ENCODE measurements at places on chromosomes 1 and 21.
A peak's percentile ranks its signal among the peaks of the same experiment; 100 is the strongest.

DNA sequence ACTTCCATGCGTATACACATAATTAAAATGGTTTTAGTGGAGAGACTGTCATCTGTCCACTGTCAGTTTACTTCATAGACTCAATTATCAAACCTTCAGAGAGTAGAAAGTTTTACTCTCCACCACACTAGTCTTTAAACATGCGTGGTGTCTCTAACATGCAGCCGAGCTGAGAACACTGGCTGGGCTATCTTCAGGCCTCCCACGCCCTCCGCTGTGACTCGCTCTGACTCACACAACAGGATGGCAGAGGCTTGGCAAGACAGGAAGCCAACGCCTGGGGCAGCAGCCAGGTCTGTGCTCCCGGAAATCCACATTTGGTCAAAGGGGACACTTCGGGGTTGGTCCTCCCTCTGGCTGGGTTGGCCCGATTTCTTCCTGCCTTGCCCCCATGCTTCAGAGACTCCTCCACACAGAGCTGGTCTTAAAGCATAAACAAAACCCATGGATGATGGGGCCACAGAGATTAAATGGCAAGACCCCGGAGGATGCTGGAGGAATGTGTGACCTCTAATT is 22.7 kb upstream of the IFNGR2 start:
- DNase-seq: peak; percentile 92

GRCh38 chr1:20950679-20951078 is 163.6 kb upstream of the HP1BP3 start:
- no peak for DNase-seq

GRCh38 chr1:25744636-25745425 is 55.2 kb upstream of the SELENON start:
- no peak for DNase-seq

DNA sequence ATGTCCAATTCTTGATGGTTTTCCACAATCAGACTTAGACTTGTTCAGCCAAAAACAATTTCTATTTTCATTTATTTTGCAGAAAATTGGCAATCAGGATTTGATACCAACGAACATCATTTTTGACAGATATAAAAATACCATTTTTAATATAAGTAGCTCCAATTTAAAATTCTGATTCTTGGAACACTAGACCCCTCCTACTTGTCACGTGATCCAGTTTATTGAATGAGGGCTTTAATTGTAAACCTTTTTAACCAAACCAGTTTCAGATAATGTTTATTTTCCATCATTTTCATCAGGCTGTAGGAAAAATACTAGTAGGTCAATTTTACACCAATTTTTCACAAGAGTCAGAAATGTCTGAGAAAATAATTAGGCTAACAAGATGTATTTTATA is 607.2 kb upstream of the RGS18 start:
- DNase-seq: no peak

DNA sequence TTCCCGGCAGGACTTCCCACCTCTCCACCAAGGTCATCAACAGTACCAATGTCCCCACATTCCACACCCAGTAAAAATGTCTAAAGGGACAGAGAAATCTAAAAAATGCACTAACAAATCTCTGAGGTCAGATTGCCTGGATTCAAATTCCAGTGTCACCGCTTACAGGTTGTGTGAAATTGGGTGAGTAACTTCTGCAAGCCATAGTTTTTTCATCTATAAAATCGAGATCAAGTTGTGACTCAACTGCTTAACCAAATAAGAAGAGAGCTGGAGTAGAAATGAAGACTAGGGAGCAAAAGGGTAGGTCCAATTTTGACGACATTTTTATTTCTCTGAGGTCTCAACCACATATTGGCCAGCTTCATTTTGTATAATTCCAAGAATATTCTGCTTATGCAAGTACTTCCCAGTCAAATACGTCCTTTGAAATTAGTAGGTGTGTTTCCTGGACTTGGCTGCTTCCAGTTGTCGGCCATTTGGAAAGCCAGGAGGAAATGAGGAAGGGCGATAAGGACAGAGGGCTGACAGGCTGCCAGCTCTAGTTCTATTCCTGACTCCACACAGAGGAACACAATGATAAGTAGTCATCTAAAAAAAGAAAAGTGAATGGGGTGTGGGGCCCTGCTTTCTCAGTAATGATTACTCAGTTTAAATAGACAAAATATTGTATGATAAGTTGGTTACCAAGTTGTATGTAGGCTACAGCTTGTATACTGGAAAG is 57.7 kb upstream of the ZC3H11B start:
- DNase-seq: no peak

GRCh38 chr1:220189750-220190347 is 82.4 kb downstream of the RAB3GAP2 start:
- DNase-seq: peak; percentile 7

- peak; percentile 75 for DNase-seq
Measured at GRCh38 chr1:116514708-116515525, 55.9 kb downstream of the CD58 start.

DNA sequence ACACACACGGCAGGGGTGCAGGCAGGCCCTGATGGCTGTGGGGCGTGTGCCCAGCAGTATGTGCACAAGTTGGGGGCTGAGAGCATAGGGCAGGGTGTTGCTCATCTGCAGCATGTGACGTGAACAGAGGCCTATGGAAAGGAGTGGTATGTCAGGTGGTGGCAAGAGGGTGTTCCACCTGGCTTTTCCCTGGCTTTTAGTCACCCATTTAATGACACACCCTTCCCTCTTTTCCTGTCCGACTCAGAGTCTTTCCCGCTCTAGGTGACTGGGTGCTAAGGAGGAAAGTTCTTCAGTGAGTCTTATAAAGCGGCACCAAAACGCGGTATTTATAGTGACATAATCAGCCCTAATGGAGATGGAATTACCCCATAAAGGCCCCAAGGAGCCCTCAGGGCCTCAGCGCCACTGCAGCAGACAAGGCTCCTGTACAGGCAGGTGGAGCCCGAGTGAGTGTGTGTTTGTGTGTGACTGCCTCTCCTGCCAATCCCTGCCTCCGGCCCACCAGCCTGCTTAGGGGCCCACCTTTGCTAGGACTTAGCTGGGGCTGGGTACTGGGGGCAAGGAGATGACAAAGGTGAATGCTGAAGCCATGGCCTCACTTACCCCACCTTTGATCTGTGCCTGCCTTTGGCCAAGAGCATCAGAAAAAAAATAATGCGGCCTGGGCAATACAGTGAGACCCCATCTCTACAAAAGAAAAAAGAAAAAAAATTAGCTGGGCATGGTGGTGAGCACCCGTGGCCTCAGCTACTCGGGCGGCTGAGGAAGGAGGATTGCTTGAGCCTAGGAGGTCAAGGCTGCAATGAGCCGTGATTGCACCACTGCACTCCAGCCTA is 3.3 kb upstream of the EPHA2 start:
- no peak for DNase-seq

- no peak for DNase-seq
Measured at GRCh38 chr1:225514671-225515081, 86.8 kb upstream of the LBR start.

DNA sequence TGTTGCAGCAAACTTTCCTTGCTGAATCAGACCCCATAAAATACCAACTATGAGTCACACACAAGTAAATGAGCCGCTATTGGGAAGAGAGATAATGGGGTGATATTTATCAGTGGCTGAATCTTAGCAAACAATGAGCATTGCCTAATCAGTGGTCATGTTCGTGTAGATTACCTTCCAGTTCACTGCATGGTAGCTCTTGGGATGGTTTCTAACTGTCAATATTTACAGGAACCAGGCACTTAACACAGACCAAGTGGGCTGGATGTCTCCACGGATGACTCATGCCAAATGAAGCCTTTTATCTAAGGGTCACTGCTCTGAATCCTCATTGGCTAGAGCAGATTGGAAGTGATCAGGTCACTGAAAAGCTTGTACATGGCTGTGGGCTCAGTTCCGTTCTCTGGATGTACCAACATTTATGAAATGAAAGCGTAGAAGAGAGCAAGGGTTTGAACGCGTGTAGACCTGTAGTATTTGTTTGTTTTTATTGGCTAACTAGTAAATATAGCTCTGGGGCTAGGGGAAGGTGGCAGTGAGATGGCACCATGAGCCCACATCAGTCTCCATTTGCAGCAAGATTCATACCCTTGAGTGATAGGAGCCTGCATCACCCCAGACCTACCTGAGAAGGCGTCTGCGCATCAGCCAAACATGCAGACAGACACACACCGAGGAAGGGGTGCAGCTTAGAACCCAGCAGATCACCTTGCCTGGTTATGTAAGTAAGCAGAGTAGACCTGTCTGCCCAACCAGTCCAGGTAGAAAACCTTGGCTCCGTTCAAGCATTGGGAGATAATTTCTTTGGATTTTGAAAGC is 153.3 kb downstream of the TOMM20 start:
- no peak for DNase-seq

DNA sequence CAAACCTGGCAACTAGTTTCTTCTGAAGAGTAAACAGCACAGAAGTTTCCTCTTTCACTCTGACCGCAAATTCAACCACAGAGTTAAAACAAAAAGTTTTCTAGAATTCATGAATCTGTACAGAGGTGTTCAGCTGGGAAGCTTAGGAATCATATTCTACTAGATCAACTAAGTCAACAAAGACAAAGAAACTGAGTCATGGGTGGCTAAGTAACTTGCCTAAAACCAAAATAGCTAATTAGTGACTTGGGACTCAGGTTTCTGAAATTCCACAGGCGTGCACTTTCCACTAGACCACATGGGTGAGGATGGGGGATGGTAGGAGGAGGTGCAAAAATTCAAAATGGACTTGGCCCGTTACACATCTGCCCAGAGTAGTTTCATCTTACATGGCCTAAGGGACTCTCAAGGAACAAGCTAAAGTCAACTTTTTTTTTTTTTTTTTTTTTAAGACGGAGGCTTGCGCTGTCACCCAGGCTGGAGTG is 25.8 kb downstream of the PTPN14 start:
- DNase-seq: no peak

DNA sequence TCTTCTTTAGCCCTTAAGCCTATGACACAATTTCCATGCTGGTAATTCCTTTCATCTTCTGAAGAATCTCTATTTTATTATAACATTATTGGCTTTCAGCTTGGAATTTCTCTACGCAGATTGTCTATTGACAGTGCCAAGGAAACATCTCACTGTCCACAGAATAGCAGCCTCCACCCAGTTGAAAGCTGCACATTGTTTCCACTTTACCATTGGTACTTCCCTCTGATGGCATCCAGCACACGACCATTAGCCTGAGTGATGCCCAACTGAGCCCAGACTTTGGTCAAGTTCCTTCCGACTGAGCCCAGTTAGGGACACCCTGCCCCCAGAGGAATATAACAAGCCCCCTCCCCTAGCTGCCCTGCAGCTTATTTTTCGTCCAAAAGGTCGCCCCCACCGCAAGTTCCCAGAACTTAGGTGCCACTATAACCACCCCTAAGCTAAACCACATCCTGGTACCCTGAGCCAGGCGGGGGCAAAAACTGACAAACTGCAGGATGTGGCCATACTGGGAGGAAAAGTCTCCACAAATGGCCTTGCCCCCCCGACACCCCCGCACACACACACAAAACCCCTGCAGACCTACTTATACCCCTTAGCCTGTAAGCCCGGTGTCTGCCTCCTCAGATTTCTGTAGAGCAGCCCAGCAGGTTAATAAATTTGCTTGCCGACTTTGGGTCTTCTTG is 13.2 kb downstream of the GBP5 start:
- peak; percentile 53 for DNase-seq

GRCh38 chr1:205330150-205330549 is 8.6 kb upstream of the NUAK2 start:
- no peak for DNase-seq

DNA sequence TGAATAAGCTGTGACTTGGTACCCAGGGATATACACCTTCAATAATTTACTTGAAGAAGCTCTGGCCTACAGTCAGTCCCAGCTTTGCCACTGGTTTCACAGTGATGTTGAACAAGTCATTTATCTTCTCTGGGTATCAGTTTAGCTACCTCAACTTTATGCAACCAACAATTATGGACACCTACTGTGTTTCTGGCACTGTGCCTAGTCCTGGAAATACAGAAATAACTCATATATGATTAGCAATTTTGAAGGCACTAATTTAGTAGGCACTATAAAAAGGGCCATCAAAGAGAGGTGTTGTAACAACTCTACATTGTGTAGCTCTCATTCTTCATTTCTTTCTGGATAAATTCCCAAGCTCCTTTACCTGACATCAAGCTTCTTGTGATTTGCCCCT is 88.6 kb upstream of the SPATA6 start:
- no peak for DNase-seq

DNA sequence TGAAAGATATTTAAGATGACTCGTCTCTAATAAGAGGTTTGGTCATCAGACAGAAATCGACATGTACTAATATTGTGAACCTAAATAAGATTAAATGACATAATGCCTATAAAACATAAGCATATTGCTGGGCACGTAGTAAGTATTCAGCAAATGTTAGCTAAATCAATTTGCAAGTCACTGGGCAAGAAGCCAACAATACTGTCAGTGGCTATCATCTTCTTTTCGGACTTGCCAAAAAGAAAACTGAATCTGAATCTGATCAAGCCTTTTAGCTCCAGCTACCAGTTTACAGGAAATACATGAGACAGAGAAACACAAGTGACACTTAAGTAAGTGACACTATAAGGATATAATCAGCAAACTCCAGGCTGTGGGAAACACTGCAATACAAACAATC is 46.0 kb downstream of the RPL5 start:
- peak; percentile 24 for DNase-seq

- no peak for DNase-seq
Measured at GRCh38 chr1:51618715-51619114, 1.8 kb downstream of the OSBPL9 start.

DNA sequence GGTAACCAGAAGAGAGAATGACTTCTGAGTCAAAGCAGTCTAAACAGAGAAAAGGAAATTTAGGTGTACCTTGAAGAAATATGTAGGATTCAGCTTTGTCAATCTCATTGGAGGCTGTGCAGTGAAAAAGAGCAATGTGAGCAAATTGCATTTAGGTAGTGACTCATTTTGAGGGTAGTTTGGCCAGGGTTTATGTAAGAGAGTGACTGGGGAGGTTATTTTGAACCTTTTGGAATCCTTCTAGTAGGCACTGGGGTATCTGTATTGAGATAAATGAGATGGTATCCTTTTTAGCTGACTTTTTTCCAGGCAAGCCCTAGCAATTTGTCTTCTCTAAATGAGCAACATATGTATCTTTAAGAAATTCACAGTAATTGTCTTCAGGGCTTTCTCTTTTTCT is 95.9 kb downstream of the DISP1 start:
- no peak for DNase-seq

DNA sequence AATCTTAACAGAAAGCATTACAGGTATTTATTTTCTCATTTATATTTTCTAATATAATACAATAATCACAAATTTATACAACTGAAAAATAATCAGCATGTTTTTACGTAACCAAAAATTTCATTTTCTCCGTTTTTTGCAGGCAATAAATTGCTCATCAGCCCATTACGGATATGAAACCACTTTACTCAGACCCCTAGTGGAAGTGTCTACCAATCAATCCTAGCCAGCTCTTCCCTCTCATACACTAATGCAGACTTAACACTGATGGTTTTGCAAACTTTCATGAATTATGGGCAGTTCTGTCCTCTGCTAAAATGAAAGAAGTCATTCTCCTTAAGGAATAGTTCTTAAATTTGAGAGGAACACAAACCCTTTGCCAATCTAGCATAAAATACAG is 124.7 kb downstream of the EIF4G3 start:
- DNase-seq: no peak

GRCh38 chr1:30719406-30720270 is 3.7 kb downstream of the MATN1 start:
- DNase-seq: no peak

GRCh38 chr21:39197448-39198233 is 14.4 kb upstream of the PSMG1 start:
- no peak for DNase-seq

GRCh38 chr1:236854605-236854983 is 59.5 kb downstream of the MTR start:
- no peak for DNase-seq
